Activated T-helper 1 cell treated with anti-CD3 and anti-CD28 coated beads, Interleukin-2, amount 50 U/mL, for 16 hours (primary cell): ENCODE measurements at places on chromosomes 12 and 14.
A peak's percentile ranks its signal among the peaks of the same experiment; 100 is the strongest.

- no peak for DNase-seq
These were observed 47.5 kb downstream of the EIF2S3B start for GRCh38 chr12:10553148-10553547.

DNA sequence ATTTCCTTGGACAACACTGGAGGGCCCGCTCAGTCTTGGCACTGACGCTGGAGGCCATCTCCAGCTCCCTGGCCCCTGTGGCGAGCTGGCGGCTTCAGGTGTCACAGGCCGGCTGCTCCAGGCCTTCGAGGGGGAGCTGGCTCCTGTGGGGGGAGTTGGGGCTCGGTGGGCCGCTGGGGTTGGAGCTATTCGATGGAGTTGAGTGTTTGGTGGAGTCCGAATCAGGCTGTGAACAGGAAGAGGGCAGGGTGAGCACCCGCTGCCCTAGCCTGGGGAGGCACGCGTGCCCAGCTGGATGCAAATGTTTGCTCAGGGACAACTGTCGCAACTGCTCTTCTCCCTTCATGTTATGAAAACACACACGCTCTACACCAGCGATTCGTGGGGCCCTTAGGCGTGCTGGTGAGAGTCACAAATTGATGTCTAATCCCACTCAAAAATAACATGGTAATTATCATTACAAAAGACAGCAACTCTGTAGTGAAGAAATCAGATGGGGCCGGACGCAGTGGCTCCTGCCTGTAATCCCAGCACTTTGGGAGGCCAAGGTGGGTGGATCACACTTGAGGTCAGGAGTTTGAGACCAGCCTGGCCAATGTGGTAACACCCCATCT, 11.3 kb downstream of the AMN start:
- no peak for DNase-seq

- DNase-seq = no peak
These were observed 53.6 kb downstream of the EIF2S3B start for GRCh38 chr12:10559244-10559643.

GRCh38 chr12:92513231-92513730, 189.5 kb upstream of the PLEKHG7 start:
- no peak for DNase-seq

GRCh38 chr12:103697971-103698751, 111.1 kb downstream of the STAB2 start:
- no peak for DNase-seq

DNA sequence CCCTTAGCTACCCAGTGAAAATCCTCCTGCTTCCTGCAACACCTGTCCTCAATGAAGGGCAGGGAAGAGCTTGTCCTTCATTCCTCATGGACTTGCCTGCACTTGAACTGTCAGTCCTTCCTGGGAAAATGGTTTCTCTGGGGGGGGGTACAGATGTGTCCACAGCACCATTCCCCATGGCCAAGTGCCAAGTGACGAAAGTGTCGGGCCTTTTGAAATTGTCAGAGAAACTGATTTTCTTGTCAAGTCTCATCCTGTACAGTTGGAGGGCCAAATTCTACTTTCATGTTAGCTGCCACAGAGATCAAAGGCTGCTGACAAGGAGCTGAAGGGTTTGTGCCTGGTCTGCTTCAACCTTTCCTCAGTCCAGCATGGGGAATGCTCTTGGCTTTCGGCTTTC, 179.5 kb upstream of the PARP11 start:
- no peak for DNase-seq

GRCh38 chr14:74493343-74494261, at the start of gene ISCA2:
Gene ISCA2, plus strand, starts transcription at chr14:74493765. Its CDS starts 10 bp downstream, at chr14:74493775.
- peak; percentile 99 for DNase-seq

- no peak for DNase-seq
These were observed 33.8 kb upstream of the GPATCH2L start for GRCh38 chr14:76117789-76118484.
